BJ (cell line): ENCODE measurements at places on chromosomes 5 and 9.

DNA sequence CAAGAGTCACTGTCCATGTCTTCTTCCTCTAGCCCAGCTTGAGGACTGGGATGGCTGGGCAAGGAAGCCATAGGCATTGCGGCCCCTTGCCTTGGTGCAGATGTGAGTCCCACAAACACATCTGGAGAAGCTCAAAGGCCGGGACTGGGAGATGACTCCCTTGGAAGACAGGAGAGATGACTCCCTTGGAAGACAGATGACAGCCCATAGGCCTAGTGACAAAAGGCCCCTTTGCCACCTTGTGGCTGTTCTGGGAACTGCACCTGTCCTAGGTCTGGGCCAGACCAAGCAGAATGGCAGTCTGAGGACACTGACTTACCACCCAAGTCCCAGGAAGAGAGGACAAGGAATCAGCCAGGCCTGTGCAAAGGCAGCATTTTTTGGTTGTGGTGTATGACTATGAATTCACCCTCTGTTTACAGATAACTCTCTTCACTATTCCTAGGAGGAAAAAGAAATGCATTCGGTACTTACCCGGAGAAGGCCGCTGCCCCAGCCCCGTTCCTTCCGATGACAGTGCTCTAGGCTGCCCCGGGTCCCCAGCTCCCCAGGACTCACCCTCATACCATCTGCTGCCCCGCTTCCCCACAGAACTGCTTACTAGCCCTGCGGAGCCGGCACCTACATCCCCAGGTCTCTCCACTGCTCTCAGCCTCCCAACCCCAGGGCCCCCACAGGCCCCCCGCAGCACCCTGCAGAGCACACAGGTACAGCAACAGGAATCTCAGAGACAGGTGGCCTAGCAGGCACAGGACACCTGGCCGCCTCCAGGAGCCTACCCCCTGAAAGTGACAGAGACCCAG, 30.8 kb downstream of the SKP1 start:
- no peak for DNase-seq

DNA sequence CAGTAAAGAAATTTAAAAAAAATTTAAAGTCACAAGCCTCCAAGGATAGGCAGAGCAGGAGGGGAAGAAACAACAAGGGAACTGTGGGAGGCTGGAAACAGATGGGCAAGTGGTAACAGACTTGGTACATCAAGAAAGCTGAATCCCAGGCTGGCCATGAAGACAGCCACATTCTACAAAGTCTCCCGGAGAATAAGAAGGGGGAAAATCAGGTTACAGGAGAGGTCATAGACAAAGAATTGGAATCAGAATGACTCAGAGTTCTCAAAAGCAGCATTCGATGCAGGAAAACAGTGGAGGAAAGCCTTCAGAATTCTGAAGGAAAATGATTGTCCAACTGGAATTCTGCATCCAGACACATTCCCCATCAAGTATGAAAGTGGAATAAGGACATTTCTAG, 129.7 kb downstream of the ADAMTS2 start:
- DNase-seq, result no peak

GRCh38 chr5:669111-669841, 23.9 kb downstream of the TPPP start:
- no peak for DNase-seq

GRCh38 chr9:29806937-29807618, 2233.8 kb upstream of the C9orf72 start:
- DNase-seq, result no peak

- no peak for DNase-seq
Measured at GRCh38 chr5:5695266-5695665, 272.8 kb downstream of the ICE1 start.

DNA sequence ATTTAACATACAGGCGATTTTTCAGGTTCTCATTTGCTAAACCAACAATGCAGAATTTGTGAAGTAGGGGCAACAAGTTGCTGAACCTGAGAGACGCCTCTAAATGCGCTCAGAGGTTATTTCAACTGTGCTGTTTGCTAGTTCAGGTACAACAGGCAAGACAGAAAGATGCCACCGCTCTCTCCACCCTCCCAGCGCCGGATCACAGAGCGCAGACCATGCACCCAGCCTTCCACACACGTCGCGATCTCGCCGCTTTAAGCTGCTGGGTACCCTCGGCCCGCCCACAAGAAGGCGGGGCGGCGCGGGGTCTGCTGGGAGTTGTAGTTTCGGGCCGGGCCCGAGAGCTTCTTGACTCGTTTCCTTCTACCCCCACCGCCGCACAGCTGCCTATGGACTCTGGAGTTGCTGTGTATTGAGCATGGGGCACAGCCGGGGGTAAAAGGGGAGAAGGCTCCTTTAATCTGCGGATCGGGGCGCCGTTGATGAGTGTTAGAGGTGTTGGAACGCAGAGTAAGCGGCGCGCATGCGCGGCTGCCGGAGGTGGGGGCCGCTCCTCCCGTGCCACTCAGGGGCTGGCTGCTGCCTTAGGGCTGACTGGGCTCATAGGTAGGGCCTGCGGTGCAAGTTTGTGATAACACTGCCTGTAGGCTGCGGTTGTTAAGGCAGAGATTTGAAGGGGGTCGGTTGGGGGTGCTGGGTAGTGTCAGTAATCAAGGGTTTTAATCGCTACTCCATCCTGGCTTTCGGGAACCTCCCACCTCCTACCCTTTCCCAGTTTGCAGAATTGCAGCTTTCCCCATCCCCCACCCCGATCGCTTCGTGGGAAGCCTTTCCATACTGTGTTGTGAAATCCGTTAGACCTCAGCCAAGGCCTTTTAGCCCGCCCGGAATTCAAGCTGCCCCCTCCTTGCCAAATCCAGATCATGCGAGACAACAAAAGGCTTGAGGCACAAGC, 40.3 kb upstream of the ABCA1 start:
- DNase-seq, result peak; percentile 71

DNA sequence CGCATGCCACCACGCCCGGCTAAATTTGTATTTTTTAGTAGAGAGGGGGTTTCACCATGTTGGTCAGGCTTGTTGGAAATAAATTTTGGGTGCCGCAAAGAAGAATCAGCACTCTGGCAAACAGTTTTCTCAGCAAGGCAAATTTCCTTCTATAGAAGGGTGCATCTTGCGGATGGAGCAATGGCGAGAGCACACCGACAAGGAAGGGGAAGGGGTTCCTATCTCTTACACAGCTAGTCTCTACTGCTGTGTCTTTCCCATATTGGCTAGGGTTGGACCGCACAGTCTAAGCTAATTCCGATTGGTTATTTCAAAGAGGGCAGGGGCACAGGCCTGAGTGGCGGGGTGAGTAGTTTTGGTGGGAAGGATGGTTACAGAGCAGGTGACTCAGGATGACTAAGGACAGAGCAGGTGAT, 707 bp downstream of the GTF3C5 start:
- no peak for DNase-seq

- DNase-seq, result no peak
Measured at GRCh38 chr5:68875351-68875750, 218.5 kb upstream of the SLC30A5 start.

GRCh38 chr9:78900500-78900899, 603.6 kb downstream of the PSAT1 start:
- no peak for DNase-seq

GRCh38 chr5:132428484-132429462, 59.3 kb downstream of the SLC22A5 start:
- peak; percentile 27 for DNase-seq

- DNase-seq, result no peak
Measured at GRCh38 chr9:99169982-99170761, 51.6 kb downstream of the ALG2 start.

DNA sequence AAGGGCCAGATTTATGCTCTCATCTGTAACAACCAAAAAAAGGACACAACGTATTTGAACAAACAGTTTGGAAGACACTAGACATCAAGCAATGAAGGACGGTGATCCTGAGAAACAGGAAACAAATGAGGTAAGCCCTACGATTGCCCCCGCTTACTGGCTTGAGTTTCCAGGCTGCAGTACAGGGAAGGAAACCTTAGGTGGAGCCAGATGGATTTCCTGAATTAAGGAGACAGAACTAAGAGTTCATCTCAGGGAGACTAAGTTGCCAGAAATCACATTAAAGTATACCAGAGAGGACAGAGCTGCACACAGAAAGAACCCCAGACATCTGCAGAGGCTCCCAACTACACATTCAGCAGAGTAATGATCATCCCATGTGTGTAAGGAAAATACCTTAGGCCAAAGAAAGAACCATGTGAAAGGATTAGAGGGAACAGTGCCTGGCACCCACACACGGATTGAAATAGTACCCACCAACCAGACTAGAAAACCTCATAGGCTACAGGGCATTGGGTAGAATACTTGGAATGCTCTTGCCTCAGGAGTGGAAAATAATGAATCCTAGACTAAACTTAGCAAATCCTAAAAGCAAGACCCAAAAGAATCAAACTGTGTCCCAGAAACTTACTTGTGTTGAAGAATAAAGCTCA, 99.3 kb upstream of the NIPBL start:
- DNase-seq, result no peak

GRCh38 chr5:152736906-152737305, 331.8 kb upstream of the NMUR2 start:
- DNase-seq, result no peak

GRCh38 chr9:132903574-132904492, 25.1 kb downstream of the SPACA9 start:
- no peak for DNase-seq

GRCh38 chr5:60916646-60917045, 28.2 kb downstream of the ERCC8 start:
- no peak for DNase-seq

- no peak for DNase-seq
Measured at GRCh38 chr5:91840412-91840811, 457.3 kb upstream of the ARRDC3 start.

- DNase-seq, result no peak
Measured at GRCh38 chr5:58918021-58918729, 335.3 kb downstream of the RAB3C start.

DNA sequence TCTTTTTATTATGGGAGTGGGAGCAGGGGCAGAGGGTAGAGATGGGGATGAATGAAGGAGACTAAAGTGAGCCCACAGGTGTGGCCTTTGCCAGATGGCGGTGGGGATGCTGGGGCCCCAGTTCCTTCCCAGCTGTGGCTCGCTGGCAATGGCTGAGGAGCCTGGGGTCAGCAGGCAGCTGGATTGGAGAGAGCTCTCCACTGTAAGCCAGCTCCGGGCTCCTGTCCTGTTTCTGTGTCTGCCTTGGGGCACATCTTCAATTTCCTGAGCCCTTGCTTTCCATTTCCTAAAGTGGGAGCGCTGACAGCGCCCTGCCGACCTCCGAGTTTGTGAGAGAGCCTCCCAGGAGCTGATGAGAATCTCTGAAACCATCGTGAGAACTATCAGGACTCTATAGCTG, 75.6 kb upstream of the SPRY4 start:
- no peak for DNase-seq

- DNase-seq, result no peak
Measured at GRCh38 chr9:74610523-74611061, 113.5 kb downstream of the RORB start.

DNA sequence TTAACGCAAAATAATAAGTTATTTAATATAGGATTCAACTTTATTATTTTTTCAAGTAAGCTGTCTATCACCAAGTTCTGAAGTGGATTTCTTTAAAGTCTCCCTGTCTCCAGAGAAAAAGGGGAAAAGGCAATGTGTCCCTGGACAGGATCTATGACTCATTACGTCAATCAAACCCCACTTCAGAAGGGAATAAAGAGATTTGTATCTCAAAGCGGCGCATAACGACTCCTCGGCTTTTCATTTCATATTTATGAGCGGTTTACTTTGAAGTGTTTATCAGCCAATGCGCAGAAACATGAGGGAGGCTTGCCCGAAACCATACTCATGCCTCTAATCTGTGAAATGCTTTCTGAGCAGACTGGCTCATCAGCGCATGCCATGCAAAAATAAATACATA, 938.6 kb upstream of the WWC1 start:
- DNase-seq, result no peak

- no peak for DNase-seq
Measured at GRCh38 chr5:105730982-105731381, 1939.8 kb downstream of the EFNA5 start.

DNA sequence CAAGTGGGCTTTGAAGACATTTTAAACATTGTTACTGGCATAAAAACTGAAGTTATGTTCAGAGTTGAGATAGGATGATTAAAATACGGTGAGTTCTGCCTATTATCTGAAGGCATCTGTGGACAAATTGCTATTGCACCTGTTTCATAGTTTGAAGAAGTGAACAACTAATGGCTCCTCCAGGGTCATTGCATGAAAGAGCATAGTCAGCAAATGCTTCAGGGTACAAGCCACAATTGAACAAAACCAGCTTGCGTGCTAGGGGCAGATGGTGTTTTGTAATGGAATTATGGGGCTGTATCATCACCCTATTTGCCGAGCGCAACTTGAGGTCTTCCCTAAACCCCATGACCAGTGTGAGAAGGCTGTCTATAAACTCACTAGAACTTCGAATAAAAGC, 369.1 kb downstream of the MTRR start:
- DNase-seq, result no peak

GRCh38 chr5:159786901-159787691, 129.2 kb upstream of the ADRA1B start:
- DNase-seq, result peak; percentile 63

DNA sequence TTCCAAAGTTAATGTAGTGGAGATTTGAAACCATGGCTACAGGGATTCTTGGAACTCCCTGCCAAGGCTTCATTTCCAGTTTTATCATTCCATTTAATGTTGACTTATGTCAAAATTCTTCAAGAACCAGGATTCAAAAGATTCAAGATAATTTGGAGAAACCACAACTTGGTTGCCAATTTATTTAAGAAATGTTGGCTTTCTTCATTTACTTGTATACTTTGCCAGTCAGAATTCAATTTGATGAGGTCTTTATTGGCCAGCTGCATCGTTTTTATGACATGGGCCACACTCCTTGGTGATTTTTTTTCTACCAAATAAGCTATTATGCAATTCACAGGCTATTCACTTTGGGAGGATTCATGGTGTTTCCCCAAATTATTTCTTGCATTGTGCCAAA, 53.1 kb upstream of the RASEF start:
- DNase-seq, result no peak

- DNase-seq, result no peak
Measured at GRCh38 chr5:62371409-62371808, 32.3 kb downstream of the DIMT1 start.

DNA sequence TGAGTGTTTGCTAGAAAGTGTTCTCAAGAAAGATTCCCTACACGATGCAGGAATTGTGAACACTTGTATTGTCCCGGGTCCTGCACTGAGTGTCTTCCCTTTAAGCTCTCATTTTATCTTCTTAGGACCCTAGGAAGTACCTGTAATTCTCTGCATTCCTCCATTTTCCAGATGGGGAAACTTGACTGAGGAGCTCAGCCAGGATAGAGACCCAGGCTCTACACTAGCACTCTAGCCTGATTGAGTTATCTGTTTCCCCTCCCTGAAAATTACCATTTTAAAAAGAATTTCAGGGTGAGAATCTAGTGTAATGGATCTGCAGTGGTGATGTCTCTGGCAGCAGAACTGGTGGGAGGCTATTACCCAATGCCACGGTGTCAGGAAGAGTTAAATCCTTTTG, 453.9 kb downstream of the KDM4C start:
- no peak for DNase-seq
